ENCODE measurements at places on chromosomes 12 and 14. TPM values are rescaled to one million over a fixed set of nuclear protein-coding genes. Genes with fewer than 3 reads are reported as not detected.

DNA sequence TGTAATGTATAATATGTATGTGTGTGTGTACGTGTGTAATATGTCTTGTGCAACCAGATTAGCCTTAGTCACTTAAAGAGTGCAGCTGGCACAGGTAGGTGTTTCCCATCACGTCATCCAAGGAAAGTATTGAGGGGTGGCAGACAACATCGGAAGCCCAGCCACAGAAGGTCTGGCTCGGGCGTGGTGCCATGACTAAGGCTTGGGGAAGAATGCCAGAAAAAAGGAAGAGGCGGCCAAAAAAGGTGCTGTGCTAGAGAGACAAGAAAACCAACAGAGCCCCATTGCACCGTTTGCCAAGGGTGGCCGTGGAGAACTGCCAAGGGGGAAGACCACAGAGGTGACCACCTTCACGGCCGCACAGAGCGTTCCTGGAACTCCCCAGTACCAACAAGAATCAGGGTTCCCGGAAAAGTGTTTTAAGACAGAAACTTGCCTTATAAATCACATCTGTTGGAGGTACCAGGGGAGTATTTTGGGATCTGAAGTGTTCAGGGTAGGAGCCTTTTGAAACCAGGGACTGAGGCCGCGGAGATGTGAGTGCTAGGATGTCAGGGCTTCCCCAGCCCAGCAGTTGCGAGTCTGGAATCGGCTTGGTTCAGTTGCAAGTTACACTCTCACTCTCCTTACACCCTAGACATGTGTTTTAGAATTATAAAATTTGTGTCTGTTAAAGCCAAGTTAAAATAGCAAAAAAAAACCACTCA is 131.2 kb upstream of the DYRK2 start:
- DNase-seq: peak; percentile 27

The SLCO1A2 gene
- 0.39 TPM for total RNA-seq

DNA sequence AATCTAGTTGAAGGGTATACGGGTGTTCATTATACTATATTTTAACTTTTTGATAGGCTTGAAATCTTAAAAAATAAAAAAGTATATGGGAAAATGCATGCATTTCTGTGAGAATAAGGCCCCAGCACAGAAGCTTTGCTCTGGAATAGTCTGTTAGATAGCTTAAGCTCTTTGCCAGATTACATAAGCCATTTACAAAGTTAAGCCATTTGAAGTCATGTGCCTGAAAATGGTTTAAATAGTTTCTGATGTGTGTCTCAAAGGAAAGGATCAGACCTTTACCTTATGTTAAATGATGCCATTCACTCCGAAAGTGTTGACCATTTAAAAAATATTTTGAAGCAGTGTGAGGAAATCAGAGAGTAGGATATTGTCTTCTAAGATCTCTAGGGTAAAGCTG is 51.3 kb downstream of the WASHC4 start:
- DNase-seq: no peak

The SLC39A5 gene
- 0.67 TPM for total RNA-seq

GRCh38 chr12:122097927-122098756 is 19.6 kb downstream of the MLXIP start:
- peak; percentile 87 for DNase-seq

- no peak for DNase-seq
These were observed 151.6 kb upstream of the SYT1 start for GRCh38 chr12:78712834-78713481.

GRCh38 chr12:80044694-80045046 is 54.7 kb upstream of the OTOGL start:
- peak; percentile 73 for DNase-seq

DNA sequence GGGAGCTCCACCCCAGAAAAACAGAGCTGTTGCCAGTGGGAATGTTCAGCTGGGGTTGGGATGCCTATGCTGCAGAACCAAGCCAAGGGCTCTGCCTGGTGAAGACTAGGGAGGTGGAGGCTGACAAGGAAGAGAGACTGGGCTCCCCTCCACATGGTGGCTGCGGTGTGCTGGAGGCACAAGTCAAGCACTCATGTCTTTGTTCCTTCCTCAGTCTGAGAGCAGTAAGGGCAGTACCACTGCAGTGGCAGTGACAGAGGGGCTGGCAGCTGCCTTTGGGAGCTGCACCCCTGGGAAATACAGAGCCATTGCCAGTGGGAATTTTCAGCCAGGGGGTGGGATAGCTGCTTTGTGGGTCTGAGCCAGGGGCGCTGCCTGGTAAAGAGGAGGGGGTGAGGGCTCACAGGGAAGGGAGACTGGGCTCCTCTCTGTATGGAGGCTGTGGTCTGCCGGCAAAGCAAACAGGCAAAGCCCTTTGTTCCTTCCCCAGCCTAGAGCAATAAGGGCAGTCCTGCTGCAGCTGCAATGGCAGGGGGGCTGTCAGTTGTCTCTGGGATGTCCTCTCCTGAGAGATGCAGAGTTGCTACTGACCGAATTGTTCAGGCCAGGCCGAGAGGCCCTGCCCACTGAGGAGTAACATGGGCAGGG is 255.9 kb downstream of the RAD51B start:
- DNase-seq: no peak

GRCh38 chr12:24381790-24382189 is 432.3 kb upstream of the SOX5 start:
- no peak for DNase-seq

GRCh38 chr14:62031504-62031903 is 269.3 kb downstream of the SNAPC1 start:
- no peak for DNase-seq

The OTUB2 gene
- total RNA-seq: 4.1 TPM

The RPS6KA5 gene
- total RNA-seq: 10.9 TPM

DNA sequence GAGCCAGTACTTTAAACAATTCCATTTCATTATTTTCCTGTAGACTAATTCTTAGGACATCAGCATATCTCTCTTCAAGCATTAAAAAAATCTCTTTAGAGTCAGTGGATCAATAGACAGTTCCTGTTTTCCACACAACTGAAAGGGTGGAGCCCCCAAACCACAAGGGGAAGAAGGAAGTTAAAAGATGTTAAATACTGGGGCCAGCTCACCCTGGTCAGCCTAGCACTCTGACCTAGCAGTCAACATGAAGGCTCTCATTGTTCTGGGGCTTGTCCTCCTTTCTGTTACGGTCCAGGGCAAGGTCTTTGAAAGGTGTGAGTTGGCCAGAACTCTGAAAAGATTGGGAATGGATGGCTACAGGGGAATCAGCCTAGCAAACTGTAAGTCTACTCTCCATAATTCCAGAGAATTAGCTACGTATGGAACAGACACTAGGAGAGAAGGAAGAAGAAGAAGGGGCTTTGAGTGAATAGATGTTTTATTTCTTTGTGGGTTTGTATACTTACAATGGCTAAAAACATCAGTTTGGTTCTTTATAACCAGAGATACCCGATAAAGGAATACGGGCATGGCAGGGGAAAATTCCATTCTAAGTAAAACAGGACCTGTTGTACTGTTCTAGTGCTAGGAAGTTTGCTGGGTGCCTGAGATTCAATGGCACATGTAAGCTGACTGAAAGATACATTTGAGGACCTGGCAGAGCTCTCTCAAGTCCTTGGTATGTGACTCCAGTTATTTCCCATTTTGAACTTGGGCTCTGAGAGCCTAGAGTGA is at the start of gene LYZ:
TSS of gene LYZ (plus strand) at position 220 of the 777 bp plus-strand sequence. CDS start at position 248, 28 bp downstream.
- DNase-seq: no peak

DNA sequence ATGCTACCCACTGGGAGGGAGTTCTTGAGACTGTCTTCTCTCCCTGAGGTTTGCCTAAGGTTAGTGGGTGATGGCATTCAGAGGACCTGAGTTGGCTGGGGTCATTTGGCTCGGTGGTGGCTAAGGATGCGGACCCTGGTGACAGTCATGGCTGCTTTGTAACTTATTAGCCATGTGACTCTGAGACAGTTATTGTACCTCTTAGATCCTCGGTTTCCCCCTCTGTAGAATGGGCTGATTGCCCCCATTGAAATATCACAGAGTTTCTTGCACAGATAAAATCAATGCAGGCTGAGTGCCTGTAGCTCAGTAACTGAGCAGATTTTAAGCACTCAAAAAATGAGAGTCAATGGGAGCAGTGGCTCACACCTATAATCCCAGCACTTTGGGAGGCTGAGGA is 96.7 kb upstream of the MED13L start:
- DNase-seq: no peak

GRCh38 chr14:70887207-70887681 is 20.0 kb upstream of the PCNX1 start:
- peak; percentile 41 for DNase-seq

The OSGEP gene
- total RNA-seq: 82.0 TPM

- peak; percentile 54 for DNase-seq
These were observed 31.7 kb downstream of the TNFAIP2 start for GRCh38 chr14:103155010-103155409.

- no peak for DNase-seq
These were observed 105.5 kb upstream of the MYL2 start for GRCh38 chr12:111025792-111026430.

GRCh38 chr12:87469295-87469694 is 559.9 kb downstream of the C12orf50 start:
- DNase-seq: peak; percentile 17

GRCh38 chr14:45679853-45680252 is 426.9 kb upstream of the MIS18BP1 start:
- peak; percentile 29 for DNase-seq

- no peak for DNase-seq
These were observed 55.0 kb downstream of the OSBPL8 start for GRCh38 chr12:76504606-76505005.

The RGS6 gene
- 0.86 TPM for total RNA-seq

- DNase-seq: peak; percentile 8
These were observed 1025.7 kb upstream of the TMEM132C start for GRCh38 chr12:127241072-127241817.

- DNase-seq: peak; percentile 17
These were observed 52.3 kb downstream of the NEUROD4 start for GRCh38 chr12:55072083-55072482.

DNA sequence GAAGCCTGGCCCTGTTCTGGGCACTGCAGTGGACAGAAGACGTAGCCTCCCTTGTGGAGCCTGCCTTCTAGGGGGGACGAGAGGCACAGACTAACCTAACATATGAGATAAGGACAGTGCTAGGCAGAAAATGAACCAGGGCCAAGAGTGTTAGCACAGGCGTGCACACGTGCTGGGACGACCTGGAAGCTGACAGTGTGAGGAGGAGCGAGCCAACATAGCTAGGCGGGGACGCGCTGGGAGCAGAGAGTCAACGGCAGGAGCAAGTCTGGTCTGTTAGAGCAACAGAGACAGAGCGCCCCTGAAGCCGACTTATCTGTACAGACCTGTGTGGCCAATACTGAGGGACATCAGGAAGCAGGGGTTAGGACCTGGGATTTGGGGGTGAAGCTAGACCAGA is 8.0 kb downstream of the PXMP2 start:
- no peak for DNase-seq

DNA sequence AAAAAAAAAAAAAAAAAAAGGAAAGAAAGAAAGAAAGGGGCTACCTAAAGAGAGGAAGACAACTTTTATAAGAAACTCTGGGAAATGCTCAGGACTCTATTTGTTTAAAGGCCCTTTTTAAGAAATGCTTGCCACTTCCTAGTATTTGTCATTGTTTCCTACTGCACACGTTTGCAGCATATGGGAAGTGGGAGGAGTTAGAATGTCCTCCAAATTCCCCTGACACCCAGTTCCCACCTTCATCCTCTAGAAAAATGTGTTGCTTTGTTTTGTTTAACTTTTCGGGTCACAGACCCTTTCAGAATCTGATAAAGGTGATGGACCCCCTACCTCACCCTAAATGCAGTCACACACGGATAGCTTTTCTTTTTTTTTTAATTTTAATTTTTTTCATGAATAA is 40.8 kb downstream of the NINJ2 start:
- DNase-seq: peak; percentile 48

The CACNB3 gene
- total RNA-seq: 21.9 TPM

DNA sequence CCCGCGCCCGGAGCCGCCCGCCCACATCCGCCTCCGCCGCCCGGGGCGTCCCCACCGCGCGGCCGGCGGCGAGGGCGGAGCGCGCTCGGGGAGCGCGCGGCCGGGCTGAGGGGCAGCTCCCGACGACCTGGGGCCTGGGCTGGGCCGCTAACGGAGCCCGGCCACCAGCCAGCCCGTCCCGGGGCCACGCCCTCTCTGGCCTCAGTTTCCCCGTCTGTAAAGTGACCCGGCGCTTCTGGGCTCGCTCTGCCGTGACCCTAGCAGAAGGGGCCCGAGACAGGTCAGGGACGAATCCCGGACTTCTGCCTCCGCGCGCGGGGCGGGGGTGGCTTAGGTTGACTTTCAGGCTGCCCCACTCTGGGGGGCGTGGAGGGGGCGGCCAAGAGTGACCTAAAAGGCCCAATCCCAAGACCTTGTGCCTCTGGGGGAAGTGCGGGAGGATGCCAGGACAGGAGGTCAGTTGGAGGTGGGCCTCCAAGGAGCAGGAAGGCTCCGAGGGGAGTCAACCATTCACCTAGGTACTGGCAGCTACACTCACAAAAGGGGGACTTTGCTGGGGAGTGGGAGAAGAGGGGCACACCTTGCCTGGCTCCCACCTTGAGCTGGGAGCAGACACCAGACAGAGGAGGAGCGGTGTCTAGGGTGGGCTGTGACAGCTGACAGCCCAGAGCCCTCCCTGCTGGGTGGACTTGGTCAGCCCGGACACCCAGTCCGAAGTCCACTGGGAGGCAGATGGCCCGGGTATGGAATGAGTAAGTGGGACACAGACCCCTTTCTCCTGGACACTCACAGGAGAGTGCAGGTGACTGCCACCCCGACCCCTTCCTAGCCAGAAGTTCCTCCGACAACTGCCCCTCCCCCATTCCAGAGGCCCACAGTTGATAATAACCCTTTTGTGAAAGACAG is 486 bp upstream of the AKT1 start:
- peak; percentile 61 for DNase-seq

The TAS2R10 gene
- total RNA-seq: 1.2 TPM

DNA sequence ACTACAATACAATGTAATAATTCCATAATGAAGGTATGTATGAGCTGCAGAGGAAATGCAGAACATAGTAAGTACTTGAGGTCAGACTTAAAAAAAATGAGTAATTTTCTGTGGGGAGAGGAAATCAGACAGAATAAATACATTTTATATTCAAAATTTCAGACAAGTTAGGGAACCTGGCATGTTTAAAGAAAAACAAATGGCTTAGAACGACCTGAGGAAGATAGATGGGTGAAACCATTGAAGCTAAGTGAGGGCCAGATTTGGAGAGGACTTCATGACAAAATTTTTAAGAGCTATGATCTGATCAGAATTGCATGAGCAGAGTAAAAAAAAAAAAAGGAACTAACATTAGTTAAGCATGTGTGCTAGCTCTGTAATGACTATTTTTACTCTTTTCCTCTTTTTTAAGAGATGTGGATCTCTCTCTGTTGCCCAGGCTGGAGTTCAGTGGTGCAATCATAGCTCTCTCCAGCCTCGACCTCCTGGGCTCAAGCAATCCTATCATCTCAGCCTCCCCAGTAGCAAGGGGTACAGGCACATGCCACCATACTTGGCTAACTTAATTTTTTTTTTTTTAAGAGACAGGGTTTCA is 157.6 kb upstream of the PDE3A start:
- DNase-seq: no peak

- DNase-seq: peak; percentile 77
These were observed 103.9 kb downstream of the ZFP36L1 start for GRCh38 chr14:68688872-68689371.

- no peak for DNase-seq
These were observed 205.7 kb upstream of the NPAS3 start for GRCh38 chr14:32733015-32733414.
